ENCODE measurements at places on chromosomes 2 and 18.
A peak's percentile ranks its signal among the peaks of the same experiment; 100 is the strongest.

DNA sequence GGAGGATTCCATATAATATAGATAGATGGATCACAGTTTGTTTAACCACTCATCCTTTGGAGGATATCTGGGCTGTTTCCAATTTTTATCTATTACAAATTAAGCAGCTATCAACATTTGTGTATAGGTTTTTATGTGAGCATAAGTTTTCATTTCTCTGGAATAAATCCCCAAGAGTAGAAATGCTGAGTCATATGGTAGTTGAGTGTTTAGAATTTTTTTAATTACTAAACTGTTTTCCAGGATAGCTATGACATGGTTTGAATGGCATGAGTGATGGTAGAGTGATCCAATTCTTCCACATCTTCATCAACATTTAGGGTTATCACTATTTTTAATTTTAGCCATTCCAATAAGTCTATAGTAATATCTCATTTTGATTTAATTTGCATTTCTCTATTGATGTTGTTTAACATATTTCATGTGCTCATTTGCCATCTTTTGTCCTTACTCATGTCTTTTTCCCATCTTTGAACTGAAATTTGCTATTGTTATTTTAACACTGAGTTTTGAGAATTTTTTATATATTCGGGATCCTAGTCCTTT is 31.4 kb downstream of the ABCB11 start:
- no peak for DNase-seq

- no peak for DNase-seq
Observed at GRCh38 chr2:15041429-15041837, 408.9 kb downstream of the LRATD1 start.

DNA sequence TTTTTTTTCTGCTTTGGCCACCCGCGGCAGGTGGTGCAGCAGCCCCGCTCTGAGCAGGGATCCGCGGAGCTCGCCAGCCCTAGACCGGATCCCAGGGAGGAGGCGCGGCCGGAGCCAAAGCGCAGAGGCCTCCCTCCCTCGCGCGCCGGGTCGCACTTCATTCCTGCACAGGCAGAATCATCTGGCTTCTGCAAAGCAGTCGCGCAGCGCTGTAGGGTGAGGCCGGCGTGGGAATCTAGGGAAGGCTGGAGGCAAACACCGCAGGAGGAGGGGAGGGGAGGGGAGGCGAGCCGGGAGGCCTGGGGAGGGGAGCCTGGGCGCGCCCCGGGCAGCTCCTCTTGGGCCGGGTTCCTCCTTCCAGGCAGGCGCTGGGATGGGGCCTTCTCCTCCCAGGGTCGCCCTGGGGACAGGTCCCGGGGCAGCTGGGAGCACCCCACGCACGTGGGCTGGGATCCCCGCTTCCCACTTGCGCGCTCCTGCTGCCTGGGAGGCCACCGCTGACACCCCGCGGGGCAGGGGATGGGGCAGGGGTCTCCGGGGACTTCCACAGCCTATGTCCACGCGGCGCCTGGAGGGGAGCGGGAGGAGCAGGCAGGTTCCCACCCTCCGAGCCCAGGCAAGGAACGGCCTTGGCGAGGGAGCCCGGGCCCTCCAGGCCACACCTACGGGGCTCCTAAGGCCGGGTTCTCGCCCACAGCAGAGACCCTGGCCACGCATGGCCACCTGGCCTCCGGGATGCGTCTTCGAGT is 45.0 kb downstream of the MBP start:
- DNase-seq = peak; percentile 95

DNA sequence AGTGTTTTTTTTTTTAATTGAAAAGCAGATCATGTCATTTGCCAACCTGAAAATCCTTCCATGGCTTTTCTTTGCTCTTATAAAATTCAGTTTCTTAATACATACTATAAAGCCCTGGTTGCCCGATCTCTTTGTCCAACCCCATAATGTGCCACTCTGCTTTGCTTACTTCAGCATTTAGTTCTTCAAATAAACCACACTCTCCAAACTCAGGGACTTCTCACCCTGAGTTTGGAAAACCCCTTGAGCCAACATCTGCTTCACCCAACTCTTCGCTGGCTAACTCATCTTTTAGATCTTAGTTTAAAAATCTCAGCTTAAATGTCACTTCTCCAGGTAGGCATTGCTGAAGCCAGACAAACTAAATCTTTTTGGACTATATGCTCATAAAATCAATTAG is 1.3 kb upstream of the STAT1 start:
- no peak for DNase-seq

DNA sequence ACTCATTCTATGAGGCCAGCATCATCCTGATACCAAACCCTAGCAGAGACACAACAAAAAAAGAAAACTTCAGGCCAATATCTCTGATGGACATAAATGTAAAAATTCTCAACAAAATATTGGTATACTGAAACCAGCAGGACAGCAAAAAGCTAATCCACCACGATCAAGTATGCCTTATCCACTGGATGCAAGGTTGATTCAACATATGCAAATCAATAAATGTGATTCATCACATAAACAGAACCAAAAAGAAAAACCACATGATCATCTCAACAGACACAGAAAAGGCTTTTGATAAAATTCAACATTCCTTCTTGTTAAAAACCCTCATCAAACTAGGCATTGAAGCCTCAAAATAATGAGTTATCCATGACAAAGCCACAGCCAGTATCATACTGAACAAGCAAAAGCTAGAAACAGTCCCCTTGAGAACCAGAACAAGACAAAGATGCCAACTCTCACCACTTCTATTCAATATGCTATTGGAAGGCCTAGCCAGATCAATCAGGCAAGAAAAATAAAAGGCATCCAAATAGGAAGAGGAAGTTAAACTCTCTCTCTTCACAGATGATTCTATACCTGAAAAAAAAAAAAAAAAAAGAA is 45.3 kb downstream of the RTTN start:
- no peak for DNase-seq

DNA sequence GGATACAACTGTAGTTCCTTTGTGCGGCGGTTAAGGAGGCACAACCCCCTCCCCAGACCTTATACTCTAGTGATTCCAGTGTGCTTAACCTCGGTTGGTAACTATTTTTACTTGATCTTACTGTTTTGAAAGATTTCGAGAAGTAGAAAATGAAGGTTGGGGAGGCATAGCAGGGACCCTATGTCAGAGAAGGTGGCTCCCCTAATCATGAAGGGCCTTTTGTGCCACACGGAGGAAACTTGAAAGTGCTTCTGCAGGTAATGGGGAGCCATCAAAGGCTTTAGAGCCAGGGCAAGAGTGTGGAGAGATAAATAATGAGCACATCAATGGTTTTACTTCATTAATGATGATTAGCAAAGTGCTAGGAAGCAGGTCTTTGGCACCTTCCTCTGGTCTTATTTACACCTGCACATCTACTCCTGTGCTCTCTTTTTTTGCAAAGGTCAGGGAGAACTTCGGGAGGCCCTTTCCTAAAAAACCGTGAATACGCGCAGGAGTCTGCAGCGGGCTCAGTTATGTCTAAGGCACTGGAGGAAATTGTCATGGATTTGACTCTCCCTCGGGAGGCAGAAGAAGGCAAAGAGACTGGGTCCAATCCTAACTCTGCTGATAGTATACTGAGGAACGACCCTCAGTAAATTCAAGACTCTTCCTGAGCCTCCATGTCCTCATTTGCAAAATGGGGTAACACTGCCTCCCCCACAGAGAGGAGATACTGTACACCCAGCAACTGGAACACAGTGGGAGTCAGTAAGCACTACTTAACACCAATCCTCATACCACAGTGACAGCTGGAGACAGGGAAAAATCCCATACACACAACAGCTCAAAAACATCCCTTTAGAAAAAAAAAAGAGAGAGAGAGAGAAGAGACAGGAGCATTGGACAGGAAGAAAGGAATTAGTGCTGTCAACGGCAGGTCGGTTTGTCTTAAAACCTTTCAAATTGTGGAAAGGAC is 81.6 kb downstream of the DDX1 start:
- no peak for DNase-seq

DNA sequence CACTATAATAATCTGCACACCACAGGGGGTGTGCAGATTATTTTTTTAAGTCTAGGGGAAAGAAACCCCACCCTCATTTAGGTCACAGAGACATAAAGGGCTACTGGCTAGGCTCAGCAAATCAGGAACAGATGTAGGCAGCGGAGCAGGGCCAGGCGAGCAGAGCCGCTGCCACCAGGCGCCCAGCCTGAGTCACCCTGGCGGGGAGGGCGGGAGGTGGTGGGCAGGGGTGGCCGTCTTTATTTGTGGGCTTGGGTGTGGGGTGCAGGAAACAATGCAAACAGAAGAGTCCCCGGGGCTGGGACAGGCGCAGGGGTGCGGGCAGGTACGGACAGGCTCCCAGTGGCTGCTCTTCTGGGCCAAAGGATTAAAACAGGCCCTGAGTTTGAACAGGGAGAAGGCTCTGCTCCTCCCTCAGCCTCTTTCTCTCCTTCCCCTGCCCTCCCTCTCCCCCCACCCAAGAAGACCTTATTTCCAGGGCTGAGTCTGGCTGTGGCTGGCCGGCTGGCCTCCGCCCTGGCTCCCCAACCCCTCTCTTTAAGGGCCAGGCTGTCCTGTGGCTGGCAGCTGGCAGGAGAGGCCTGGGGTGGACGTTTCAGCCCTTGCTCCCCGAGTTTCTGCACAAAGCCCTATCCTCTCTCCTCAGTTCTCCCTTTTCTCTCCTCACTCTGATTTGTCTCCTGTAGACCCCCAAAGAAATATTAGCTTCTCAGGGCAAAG is 142.9 kb upstream of the SMAD2 start:
- DNase-seq = no peak

DNA sequence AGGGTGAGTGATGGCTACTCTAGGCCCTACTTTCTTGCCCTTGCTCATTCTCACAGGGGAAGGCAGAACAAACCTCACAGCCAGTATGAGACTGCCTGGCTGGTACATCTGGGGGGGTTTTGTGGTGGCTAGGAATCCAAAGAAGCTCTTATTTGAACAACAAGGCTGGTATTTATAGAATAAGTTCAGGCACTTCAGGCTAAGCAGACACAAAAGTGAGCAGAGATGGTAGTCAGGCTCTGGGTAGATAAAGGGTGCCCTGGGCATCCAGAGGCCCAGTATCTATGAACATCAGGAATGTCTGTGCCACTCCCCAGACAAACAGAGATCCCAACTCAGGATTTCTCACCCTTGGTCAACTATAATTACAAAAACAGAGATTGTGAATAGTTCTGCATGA is 57.2 kb upstream of the RTN4 start:
- DNase-seq = peak; percentile 62

- DNase-seq = peak; percentile 46
Observed at GRCh38 chr2:240933048-240933965, 27.2 kb downstream of the CROCC2 start.

- peak; percentile 31 for DNase-seq
Observed at GRCh38 chr2:1660656-1661640, 83.4 kb downstream of the PXDN start.

DNA sequence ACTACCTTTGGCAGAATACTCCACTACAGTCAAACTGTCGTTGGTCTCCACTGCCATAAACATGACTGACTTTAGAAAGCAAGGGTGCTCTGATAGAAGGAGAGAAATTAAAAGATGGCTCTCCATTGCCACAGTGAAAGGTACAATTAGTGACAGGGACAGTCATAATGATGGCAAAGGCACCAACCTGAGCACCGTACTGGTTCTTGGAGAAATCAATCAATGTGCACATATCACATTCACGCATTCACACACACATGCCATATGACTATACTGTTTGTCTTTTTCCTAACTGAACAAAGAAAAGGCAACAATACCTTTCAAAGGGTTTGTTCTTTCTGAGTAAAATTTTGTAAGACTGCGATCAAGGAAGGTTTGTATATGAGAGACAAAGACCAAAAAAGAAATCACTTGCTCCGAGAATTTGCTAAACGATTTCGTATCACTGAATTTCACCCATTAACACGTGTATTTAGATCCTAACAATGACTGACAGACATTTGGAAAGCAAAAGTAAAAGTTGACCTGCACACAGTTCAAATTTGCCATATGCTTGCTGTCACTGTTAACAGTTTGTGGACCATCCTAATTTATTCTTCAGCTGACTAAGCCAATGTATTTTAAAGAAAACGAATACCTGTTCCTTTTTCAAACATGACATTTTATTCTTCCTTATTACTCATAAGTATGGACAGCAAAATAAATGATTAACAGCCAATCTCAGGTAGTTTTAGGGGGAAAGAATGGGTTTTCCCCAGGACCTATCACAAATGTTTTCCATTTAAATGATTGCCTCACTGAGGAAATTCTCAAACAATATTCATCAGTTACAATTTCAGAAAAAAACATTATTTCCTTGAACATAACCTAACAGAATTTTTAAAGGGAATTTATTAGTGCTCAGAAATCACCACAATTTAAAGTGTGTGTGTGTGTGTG is 644.4 kb downstream of the ZEB2 start:
- DNase-seq = no peak

- no peak for DNase-seq
Observed at GRCh38 chr18:37289423-37289822, 276.2 kb downstream of the CELF4 start.

DNA sequence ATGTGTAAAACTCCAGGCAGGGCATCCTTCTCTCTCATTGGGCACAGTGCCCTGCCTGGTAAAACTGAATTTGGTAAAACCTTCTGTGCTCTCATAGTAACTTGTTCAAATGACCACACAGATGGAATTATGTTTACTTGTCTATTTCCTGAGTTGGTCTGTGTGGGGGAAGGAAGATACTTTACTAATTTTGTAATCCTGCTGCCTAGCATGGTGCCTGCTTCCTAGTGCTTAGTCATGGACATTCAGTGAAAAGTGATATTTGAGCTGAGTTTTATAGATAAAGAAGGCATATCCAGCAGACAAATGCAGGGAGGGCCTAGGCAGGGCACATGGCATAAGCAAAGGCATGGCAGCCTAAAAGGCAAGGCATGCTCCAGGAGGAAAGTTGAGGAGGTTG is 199.4 kb downstream of the FSHR start:
- DNase-seq = no peak

- DNase-seq = no peak
Observed at GRCh38 chr2:107361751-107362381, 464.8 kb upstream of the RGPD4 start.

DNA sequence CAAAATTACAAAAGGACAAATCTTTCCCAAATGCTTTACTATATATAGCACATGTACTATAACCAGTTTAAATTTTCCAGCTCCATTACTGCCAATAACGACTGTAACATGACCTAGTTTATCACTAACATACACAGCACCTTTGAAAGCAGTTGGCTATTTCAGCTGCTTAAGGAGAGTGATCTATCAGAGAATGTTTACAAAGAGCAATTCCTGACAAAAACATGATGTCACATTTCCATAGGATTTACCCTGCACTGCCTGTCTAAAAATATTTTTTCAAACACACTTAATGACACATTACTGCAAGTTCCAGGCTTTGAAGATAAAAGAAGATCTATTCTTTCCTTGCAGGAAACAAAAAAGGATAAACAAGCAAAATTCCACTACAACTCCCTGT is 40.6 kb downstream of the ZNF516 start:
- no peak for DNase-seq
